ENCODE measurements at places on chromosomes 2 and 18. TPM values are rescaled to one million over a fixed set of nuclear protein-coding genes. Genes with fewer than 3 reads are reported as not detected.

DNA sequence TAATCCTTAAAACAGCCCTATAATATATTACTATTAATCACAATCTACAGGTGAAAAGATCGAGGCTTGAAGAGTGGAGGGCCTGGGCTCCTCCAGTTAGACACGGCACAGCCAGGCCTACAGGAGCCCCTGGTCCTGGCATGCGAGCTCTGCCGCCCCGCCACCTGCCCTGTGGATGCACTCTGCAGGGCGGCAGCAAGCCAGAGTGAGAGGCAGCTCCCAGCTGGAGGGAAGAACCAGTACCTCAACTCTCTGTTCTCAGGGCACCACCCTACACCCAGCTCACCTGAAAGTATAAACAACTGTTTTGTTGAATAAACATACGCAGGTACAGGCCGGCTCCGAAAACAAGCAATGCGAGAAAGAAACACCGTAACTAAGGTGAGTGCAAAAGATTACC lies 34.6 kb downstream of the EIPR1 start:
- DNase-seq = no peak

DNA sequence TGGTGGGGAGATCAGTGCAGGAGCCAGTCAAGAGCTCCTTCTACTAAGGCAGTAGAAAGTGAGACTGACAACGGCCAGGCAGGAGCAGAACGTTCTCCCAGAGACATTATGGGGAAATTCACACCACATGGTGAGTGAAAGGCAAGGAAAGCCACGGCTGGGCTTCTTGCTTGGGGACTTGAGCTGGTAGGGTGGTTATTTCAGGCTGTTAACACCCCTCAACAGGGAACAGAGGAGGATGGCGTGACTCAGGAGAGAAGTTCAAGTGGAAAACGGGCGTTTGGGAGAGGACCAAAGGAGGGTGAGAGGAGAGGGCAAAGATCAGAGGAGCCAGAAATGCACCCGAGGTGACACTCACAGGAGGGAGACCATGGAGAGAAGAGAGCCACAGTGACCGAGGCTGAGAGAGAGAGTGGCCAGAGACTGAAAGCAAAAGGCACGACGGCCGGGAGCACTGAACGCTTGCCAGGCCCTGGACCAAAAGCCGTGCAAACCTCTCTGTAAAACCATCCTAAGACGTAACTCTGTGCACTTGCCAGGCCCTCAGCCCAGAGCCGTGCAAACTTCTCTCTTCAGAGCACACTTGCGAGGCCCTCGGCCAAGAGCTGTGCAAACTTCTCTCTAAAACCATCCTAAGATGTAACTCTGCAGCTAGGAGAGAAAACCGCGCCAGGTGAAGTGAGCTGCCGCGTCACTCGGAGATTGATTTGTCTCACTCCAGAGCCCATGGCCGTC lies 7.7 kb downstream of the TPO start:
- no peak for DNase-seq

- no peak for DNase-seq
These were observed 100.8 kb downstream of the RTN4 start for GRCh38 chr2:54949431-54949830.

- DNase-seq = no peak
These were observed 29.5 kb upstream of the DPP4 start for GRCh38 chr2:162103443-162104009.

GRCh38 chr18:33051407-33051806 lies 278.6 kb upstream of the KLHL14 start:
- no peak for DNase-seq

DNA sequence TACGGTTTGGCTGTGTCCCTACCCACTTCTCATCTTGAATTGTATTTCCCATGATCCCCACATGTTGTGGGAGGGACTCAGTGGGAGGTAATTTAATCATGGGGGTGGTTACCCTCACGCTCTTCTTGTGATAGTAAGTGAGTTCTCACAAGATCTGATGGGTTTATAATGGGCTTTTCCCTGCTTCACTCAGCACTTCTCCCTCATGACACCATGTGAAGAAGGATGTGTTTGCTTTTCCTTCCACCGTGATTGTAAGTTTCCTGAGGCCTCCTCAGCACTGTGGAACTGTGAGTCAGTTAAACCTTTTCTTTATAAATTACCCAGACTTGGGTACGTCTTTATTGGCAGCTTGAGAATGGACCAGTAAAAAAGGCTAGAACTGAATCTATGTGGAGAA lies 750.0 kb upstream of the ID2 start:
- no peak for DNase-seq

- no peak for DNase-seq
These were observed 8.5 kb downstream of the PDK1 start for GRCh38 chr2:172564376-172564775.

GRCh38 chr2:8539743-8540551 lies 141.9 kb upstream of the ID2 start:
- no peak for DNase-seq

GRCh38 chr2:14717131-14717530 lies 84.6 kb downstream of the LRATD1 start:
- DNase-seq = no peak

GRCh38 chr2:148810081-148810480 lies 64.9 kb upstream of the KIF5C start:
- no peak for DNase-seq

- DNase-seq = no peak
These were observed at the start of gene SFTPB for GRCh38 chr2:85668009-85668856. Gene SFTPB (minus strand): TSS chr2:85668199. CDS start chr2:85668183, 16 bp downstream.

GRCh38 chr2:191931329-191931728 lies 84.4 kb upstream of the CAVIN2 start:
- DNase-seq = no peak

GRCh38 chr2:16948710-16949109 lies 283.1 kb upstream of the CYRIA start:
- DNase-seq = no peak

GRCh38 chr2:75820693-75821092 lies 110.0 kb upstream of the GCFC2 start:
- no peak for DNase-seq

The DES gene
- total RNA-seq = 302 TPM

The SEMA4C gene
- total RNA-seq = 44.1 TPM

Measured in thoracic aorta (tissue), 2 donors.